ENCODE measurements at places on chromosomes 1 and 21.
A peak's percentile ranks its signal among the peaks of the same experiment; 100 is the strongest.

DNA sequence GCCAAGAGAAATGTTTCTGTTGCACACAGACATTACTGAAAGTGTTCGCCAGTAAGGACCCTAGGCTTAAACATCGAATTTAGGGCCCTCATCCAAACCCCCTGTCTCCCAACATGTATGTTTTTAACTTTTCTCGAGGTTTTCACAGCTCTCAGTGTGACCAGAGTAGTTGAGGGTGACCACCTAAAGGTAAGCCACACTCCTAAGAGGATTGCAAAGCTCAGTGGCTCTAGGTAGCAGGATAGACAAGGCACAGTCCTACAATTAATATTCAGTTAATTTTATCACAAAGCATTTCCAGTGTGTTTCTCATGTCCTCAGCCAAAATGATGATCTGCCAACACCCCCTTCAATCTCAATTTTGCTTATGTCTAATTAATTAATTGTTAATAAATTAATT, 695 bp upstream of the ALG14 start:
- DNase-seq = no peak

GRCh38 chr1:241401156-241401555, 44.2 kb upstream of the RGS7 start:
- DNase-seq = no peak

DNA sequence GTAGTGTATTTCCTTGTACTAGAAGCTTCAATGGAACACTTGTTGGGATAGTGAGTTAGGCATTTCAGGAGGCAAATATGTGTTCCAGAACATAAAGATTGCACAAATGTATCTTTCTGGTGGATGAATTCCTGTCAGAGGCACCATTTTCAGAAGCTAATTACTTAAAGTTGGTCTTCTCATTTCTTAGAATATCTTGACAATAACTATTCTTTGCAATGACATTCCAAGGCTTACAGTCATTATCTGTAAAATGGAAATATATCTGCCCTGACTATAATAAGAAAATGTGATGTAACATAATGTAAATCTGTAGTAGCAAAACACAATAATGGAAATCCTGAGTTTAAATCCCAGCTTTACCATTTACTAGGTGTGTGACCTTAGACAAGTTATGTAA, 2.7 kb downstream of the VCAM1 start:
- DNase-seq = no peak

DNA sequence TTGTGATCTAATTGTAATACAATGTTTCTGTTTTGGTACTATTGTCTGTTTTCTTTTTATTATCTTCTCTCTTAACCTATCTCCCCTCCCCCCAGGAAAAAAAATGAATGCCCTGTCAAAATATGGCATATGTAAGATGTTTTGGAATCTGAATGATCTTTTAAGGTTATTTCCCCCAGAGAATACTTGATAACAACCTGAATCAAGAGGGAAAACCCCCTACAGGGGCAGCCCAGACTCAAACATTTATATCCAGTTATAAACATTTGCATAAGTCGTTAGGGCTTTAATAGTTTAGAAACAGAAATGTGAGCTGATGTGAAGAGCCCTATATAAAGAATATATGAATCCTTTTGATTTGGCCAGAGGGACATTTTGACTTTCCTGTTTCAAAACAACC, 169.5 kb downstream of the VAV3 start:
- DNase-seq = no peak

DNA sequence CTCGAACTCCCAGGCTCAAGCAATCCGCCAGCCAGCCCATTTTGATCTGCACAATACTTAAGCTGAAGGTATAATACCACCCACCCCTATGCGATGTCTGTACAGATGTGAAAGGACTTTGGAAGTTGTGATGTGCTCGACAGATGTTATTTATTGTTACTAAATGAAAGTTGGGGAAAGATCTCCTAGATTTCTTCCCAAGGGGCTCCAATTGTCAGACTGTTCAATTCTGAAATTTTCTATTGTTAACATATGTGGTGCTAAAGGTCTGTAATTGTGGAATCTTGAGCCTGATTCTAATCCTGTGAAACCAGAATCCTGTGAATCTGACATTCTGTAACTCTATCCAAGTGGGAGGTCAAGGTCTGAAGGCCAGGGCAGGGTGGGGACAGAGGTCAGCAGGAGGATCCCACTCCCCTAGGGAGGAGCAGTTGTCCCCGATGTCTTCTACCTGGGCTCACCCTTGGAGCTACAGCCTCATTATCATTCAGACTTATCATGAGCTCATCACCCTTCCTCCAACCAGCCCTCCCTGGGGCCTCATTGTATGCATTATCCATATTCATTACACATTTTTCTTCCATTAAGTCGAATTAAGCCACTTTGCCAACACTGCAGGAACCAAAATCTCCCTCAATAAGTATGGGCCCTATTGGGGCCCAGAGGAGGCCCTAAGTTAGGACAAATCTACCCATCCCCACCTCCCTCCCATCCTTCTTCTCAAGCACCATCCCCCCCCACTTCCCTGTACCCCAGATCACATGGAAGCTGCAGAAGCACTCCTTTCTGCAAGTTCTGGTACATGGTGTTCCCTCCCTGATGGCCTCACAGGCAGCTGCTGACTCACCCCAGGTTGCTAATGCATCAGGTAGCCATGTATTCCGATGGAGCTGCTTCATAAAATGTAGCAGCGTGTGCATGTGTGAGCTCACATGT, 32.3 kb downstream of the SHISAL2A start:
- DNase-seq = no peak

- DNase-seq = no peak
Measured at GRCh38 chr1:9629445-9630201, 21.9 kb upstream of the PIK3CD start.

- no peak for DNase-seq
Measured at GRCh38 chr21:35619184-35619583, 441.1 kb downstream of the SETD4 start.

- no peak for DNase-seq
Measured at GRCh38 chr1:212060632-212061472, 25.3 kb downstream of the DTL start.

- DNase-seq = no peak
Measured at GRCh38 chr1:1292851-1293250, 12.6 kb downstream of the SCNN1D start.

DNA sequence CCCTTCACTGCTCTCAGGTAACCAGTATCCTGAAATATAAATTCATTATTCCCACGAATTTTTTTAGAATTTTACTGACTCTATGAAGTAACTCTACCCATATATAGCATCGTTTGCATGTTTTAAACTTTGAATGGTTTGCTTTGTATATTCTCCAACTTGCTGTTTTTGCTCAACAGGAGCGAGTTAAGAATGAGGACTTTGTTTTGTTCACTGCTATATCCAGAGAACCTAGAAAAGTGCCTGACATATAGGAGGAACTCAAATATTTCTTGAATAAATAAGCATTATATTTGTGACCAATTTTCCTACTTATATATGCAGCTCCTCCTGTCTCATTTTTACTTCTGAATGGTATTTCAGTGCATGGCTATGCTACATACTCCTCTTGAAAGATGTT, 43.4 kb downstream of the NUF2 start:
- no peak for DNase-seq

DNA sequence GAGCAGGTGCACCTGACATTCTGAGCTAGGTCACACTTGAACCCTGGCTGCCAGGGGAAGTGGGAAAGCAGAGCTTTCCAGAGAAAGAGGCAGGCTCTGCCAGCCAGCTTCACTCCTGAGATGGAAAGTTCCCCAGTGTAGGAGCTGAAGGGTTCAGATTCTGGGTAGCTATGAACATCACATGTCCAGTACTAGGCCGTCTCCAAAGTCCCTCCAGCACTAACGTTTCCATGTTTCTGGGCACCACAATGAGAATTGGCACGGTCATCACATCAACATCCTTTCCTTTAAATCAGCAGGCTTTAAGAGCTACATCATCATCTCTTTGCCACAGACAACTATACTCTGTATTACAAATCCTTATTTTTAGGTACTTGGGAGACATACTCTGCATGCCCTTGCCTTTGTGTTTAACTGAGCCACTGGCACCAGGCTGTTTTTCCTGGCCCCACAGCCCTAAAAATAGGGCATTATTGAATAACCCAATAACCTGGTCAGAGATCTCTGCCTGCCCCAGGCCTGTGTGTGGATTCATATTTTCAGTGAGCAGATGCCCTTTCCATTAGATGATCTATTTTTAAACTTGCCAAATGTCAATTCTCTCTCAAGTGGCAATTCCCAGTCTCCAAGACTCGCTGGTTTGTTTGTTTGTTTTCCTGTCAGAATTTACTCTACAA, 35.4 kb upstream of the USP24 start:
- DNase-seq = no peak

- DNase-seq = no peak
Measured at GRCh38 chr1:204880906-204881305, 10.2 kb downstream of the NFASC start.

DNA sequence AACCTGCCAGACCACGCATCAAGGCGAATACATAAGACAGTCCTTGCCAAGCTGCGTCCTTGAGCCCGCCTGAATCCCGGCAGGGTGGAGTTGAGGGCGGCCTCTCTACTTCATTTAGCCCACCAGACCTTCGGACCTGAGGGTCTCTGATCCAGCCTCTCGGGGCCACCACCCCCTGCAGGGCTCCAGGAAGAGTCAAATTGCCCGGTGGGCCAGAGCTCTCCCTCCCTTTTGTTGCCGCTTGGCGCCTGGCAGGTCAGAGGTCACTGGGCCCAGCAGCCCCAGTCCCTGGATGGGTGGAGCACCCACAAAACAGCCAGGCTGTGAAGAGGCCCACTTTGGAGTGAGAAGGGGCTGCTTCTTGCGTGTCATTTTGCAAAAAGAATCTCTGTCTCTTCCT, 9.0 kb downstream of the GNG4 start:
- DNase-seq = no peak

- no peak for DNase-seq
Measured at GRCh38 chr1:205616563-205617293, 15.1 kb downstream of the ELK4 start.

- DNase-seq = no peak
Measured at GRCh38 chr1:20612221-20612746, 21.0 kb upstream of the PINK1 start.

GRCh38 chr21:38733972-38734546, 71.7 kb upstream of the ETS2 start:
- peak; percentile 84 for DNase-seq

DNA sequence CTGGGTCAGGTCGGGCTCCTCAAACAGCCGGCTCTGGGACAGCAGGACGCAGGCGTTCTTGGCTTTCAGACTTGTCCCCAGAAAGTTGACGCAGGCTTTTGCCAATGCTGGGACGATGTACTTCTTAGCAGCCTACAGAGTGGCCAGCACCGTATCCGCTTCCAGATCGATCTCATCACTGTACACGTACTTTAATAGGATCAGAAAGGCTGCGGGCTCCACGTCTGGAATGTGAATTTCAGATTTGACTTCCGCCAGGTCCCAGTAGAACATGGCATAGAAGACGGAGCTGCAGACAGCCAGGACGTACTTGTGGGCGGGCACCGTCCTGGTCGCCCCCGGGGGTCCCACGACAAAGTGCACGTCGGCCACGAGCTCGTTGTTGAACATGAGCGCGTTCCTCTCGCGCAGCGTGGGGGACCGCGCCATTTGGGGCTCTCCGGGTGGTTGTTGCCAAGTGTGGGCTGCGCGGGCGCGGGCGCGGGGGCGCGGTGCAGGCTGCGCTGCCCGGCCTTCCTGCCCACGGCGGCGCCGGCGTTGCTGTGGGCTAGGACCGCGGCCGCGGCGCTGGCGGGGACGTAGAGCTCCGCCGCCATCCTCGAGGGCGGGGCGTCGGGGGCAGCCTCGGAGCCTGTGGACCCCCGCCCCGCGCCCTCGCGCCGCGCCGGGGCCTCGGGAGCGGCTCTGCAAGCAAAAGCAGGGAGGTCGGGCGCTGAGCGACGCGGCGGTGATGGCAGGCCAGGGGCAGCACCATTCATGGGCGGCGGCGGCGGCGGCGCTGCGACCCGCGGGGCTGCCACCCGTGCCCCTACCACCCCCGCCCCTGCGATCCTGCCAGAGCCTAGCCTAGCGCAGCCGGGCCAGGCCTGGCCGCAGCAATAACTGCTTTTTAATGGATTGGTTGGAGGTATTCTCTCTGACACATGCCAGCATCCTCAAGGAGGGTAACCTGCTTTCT, 10.6 kb downstream of the CNR2 start:
- DNase-seq = no peak

- no peak for DNase-seq
Measured at GRCh38 chr1:222107267-222107666, 365.4 kb upstream of the DUSP10 start.

GRCh38 chr1:114208714-114209113, 55.0 kb upstream of the SYT6 start:
- no peak for DNase-seq

DNA sequence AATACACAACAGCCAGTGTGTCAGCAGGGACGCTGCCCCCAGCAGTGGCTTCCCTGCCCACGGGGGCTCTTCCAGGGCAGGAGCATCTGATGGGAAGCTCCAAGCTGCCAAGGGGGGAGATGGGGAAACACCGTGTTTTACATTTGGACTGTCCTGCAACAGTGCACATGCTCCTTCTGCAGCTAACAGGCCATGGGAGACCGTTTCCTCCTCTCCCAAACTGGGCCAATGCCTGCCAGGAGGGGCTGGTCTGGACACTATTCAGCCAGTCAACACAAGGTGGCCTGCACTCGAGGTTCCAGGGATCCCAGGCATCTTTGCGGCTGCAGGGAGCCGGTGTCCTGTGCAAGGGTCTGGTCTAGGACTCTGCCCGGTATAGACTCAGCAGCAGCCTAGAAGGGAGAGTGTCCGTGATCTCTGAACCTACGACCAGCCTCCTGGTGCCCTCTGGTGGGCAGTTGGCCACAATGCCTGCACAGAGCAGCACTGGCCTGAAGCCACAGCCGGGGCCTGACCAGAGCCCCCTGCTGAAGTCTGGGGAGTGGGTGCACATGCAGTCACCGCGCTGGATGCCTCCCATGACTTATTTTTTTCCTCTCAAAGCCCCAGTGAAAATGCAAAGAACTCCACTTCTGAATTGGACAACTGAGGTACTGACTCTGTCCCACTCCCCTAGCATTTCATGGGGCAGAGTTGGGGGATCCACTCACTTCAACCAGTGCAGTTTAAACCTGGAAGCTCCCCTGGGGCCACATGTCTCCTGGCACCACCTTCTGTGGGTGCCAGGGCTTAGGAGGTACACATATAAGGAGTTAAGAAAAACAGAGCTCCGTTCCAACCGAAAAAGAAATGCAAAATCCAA, 33.3 kb downstream of the RCC2 start:
- peak; percentile 74 for DNase-seq

- DNase-seq = no peak
Measured at GRCh38 chr1:85943526-85943925, 213.0 kb downstream of the COL24A1 start.

GRCh38 chr1:71015745-71016144, 31.9 kb downstream of the PTGER3 start:
- DNase-seq = no peak
